Tibial nerve (tissue), 4 donors: ENCODE measurements at places on chromosomes 6 and 20.
A peak's percentile ranks its signal among the peaks of the same experiment; 100 is the strongest.

GRCh38 chr6:77450924-77451323, 12.4 kb downstream of the HTR1B start:
- no peak for DNase-seq

- DNase-seq, result peak; percentile 78
Observed at GRCh38 chr6:27503436-27504030, 30.6 kb upstream of the ZNF184 start.

DNA sequence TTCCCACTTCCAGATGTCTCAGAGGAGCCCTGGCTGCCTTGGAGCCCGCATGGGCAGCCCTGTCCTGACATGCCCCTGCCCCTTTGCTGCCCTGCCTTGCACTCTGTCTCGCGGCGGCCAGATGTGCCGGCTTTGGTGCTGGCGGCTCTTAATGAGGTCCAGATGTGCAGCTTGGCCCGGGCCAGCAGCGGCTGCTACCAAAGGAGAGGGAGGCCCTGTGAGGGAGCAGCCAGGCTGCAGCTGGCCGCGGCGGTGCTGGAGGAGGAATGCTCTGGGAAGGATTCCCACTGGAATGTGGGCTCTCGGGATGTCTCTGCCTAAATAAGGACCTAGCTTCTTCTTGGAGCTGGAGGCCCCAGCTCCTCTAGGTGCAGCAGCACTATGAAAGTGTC, 72.4 kb downstream of the FGD2 start:
- DNase-seq, result peak; percentile 60

GRCh38 chr20:4052554-4052953, 37.2 kb upstream of the RNF24 start:
- no peak for DNase-seq

DNA sequence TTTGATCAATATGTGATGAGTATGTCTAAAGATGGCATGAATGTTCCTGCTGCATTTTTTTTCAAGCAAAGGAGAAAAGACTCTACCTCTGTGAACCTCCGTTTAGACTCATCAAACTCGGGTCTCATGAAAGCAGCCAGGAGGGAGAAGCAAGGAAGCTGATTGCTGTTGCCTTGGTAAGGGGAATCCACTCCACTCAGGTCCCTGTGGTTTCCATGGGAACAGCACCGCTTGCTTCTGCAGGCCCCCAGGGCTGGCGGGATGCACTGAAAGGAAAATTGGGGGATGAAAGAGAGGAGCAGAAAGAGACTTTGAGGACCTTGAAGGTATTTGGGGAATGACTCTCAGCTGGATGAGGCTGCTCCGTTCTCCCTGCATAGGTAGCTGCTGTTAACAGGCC, 249.6 kb upstream of the RIN2 start:
- DNase-seq, result no peak
